ENCODE measurements at places on chromosomes 1 and 21.
A peak's percentile ranks its signal among the peaks of the same experiment; 100 is the strongest.

- DNase-seq = no peak
These were observed 817.9 kb downstream of the PLA2G4A start for GRCh38 chr1:187646536-187647107.

DNA sequence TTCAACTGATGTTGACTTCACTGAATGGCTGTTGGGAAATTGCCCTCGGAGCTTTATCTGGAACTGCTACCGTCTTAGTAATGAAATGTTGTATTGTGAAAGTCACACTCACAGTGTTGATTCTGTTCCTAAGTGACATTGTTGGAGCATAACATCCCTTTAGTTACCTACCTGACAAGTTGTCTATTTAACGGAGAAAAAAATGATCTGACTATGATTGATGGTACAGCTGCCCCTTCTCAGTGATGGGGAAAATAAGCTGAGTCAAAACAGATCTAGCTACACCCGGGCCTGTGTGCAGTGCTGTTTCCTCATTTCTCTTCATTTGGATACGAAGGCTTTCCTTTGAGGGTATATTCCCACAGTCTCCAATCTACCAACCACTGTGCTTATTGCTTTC is 472.3 kb upstream of the BRINP3 start:
- DNase-seq = no peak

GRCh38 chr1:114756949-114757454 is 782 bp downstream of the CSDE1 start:
- no peak for DNase-seq

DNA sequence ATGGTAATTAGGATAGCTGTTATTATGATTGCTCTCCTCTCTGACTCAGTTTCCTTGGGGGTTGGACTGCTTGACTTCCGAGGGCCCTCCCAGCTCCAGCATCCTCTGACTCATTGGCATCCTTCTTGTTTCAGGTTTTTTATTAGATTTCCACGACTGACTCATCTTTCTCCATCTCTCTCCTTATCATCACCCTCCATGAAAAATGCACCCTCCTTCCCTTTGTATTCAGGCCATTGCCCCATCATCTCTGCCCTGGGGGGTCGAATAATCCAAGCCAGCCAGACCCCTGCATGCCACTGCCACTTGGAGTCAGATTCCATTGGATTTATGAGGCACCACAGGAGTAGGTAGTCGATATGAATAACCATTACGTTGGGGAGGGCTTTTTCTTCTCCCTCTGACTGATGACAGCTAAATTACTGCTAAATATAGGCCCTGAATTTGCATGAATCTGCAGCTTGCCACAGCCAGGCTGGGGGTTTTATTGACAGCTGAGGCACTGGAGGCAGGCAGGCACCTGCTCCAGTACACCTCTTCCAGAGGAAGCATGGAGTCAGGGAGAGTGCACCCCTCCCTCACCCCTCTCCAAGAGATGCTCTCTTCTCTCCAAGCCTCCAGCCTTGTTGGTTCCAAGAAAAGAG is 91.7 kb downstream of the C1orf94 start:
- DNase-seq = no peak

GRCh38 chr1:246506674-246507481 is at the start of gene SMYD3:
Gene SMYD3 (minus strand): TSS chr1:246507279.
- DNase-seq = peak; percentile 54

DNA sequence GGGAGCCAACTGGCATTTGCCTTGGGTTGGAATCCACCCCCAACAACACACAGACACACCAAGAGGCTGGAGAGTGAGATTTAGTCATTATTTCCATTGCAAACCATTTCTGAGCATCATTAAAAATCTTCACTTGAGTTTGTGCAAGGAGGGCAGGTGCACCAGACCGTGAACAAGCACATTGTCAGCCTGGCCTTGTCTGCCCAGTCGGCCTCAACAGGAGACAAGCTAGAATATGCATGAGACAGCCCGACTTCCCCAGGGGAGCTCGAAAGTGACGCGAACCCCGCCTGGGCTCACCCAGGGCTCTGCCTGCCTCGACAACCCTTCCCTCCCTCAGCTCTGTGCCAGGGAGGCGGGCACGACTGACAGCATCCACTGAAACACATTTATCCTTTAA is 15.4 kb upstream of the GUCA2B start:
- no peak for DNase-seq

- no peak for DNase-seq
These were observed 5.4 kb downstream of the SOAT1 start for GRCh38 chr1:179298952-179299351.

- no peak for DNase-seq
These were observed 7.6 kb downstream of the PTGS2 start for GRCh38 chr1:186672596-186672995.

GRCh38 chr1:235011064-235011598 is 117.5 kb downstream of the TOMM20 start:
- peak; percentile 32 for DNase-seq

- no peak for DNase-seq
These were observed 93.8 kb upstream of the GRIK3 start for GRCh38 chr1:37128091-37128490.

DNA sequence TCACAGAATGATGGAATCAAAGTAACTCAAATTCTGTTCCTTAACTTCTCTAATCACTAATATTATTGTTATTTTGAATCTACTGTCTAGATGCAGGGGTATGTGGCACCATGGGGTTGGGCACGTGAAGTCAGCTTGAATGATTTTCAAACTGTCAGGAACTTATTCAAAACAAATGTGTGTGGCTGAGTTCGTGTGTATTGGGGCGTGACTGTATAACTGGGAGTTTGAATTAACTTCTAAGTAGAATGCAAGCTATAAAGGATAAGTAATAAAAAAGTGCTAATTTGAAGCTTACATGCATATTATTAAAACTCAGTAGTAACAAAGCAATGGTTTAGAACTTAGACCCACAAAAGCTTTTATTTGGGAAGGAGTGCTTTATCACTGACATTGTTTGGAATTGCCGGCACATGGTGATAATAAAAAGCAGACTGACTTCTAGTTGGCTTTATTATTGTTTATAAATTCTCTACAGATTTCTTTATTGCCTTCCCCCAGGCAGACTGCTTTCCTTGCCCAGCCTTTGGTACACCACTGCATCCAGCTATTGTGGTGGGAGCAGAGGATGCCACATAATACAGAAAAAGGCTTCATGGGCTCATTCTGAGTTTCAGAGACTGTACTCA is 84.3 kb downstream of the TENT5C start:
- DNase-seq = no peak

- DNase-seq = no peak
These were observed 41.7 kb downstream of the CASZ1 start for GRCh38 chr1:10754568-10755329.

DNA sequence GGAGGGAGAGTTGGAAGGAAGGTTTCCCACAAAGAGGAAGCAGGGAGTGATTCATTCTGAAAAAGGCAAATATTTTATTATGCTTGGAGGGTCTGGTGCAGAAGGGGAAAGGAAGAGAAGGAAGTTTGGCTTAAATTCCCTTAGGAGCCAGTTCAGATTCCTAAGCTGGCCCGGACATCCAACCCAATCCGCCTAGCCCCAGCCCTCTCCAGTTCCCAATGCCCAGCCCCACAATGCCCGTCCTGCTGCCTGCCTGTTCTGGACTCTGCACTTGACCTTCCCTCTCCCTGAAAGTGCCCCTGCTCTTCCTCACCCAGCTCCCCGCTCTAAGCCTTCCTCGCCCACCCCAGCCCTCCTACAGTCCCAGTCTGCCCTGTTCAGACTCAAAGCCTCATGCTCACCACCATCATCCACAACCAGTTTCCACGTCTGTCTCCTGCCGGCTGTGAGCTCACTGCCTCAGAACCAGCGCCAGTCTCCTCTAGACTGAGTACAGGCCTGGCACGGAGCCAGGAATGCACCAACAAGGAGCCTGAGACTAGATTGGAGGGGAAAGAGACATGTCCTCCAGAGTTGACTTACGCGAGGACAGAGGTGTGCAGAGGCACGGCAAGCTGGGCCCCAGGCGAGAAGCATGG is 18.9 kb downstream of the CAPN2 start:
- no peak for DNase-seq

- no peak for DNase-seq
These were observed 768.4 kb upstream of the ADGRL2 start for GRCh38 chr1:81032374-81032773.

DNA sequence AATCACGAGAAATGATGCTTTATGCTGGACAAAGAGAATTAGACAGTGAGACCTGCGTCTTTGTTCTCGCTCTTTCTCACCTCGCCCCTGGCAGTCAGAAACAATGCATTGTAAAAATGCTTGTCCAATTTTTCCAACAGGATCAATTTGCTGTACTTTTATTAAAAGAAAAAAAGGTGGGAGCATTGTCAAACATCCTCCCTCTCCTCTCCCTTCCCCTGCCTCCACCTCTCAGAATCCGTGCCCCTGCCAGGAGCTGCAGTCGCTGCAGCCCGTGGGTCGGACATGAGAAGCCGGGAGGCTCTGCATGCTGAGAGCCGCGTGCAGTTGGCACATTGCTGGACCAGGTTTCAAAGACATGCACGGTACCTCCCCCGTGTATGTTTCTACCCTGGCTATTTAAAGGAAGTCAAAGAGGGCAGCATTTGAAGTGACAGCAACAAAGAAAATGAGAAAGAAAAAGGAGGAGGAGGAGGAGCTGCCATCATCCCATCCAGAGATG is 161.0 kb upstream of the KAZN start:
- no peak for DNase-seq

GRCh38 chr1:225748529-225748928 is 29.1 kb upstream of the SRP9 start:
- DNase-seq = no peak

GRCh38 chr1:66397192-66397591 is 136.8 kb upstream of the SGIP1 start:
- no peak for DNase-seq

- no peak for DNase-seq
These were observed 34.7 kb downstream of the RGSL1 start for GRCh38 chr1:182484531-182485257.

GRCh38 chr1:246782120-246782900 is 58.1 kb downstream of the SCCPDH start:
- DNase-seq = no peak

DNA sequence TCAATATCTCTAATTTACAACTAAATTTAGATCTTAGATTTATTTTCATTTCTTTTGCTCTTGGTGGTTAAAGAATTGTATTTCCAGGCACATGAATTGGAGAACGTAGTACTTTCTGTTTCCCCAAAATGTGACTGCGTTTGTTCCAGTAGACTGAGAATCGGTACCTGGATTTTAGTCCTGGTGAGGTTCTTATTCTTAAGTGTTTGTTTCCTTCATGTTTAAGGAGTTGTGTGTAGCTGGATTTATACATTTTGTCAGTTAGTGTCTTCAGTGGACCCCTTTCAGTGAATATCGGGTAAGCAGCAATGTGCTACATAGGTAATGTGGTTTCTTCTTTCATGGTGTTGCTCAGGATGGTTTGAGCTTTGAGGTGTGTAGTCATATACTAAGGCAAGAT is 6.8 kb downstream of the MIER1 start:
- no peak for DNase-seq

DNA sequence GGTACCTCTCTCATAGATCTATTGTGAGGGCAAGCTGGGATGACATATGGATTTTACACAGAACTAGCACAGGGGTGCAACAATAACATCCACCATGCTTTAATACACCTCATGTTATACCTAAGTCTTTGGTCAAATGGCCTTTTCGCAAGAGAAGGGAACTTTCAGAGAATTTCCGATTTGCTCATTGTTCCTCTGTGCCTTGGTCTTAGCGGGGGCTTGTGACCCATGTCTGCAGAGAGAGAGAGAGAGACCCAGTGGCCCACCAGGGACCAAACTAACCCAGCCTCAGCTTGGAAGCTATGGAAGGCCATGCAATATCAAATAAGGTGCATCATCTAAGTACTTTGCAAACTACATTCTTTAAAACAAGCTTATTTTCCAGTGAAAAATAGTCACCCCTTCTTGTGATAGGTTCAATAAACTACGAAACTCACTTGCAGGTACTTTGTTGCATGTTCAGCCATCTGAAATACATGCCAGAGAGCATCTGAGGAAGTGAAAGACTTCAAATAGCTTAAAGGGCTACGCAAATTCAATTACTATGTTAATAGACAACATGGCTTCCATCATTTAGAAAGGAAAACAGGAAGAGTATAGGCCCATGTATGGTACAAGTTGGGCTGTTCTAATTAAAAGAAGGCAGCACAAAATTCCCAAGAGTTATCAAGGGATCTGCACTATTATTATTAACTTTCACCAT is 100.7 kb downstream of the KCNN3 start:
- DNase-seq = no peak

- DNase-seq = no peak
These were observed 16.4 kb upstream of the TARBP1 start for GRCh38 chr1:234495231-234495990.

- no peak for DNase-seq
These were observed 322.4 kb upstream of the DEPDC1 start for GRCh38 chr1:68819190-68819829.

DNA sequence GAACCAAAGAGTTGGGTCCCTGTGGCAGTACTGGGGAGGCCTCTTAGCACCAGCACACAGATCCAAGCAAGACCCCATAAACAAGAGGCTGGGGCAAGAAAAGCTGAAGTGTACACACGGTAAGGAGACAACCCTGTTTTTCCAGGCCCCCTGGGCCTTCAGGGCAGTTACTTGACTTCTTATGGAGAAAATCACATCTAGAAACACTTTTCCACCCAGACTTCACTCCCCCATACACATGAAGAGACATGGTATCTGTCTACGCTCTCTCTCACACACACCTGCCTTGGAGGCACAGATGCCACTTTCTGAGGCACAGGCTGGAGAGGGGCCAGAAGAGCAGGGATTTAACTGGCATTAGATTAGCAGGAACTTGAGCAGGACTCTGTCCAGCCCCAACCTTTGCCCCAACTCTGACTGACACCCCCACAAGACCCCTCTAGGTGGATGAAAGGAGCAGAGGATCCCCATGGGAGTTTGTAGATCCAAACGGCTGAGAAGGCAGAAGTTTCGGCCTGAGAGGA is 2.2 kb downstream of the CERS2 start:
- no peak for DNase-seq

GRCh38 chr1:164781972-164782371 is 223.0 kb downstream of the PBX1 start:
- DNase-seq = no peak

GRCh38 chr1:22241250-22241649 is 98.4 kb upstream of the WNT4 start:
- DNase-seq = no peak

DNA sequence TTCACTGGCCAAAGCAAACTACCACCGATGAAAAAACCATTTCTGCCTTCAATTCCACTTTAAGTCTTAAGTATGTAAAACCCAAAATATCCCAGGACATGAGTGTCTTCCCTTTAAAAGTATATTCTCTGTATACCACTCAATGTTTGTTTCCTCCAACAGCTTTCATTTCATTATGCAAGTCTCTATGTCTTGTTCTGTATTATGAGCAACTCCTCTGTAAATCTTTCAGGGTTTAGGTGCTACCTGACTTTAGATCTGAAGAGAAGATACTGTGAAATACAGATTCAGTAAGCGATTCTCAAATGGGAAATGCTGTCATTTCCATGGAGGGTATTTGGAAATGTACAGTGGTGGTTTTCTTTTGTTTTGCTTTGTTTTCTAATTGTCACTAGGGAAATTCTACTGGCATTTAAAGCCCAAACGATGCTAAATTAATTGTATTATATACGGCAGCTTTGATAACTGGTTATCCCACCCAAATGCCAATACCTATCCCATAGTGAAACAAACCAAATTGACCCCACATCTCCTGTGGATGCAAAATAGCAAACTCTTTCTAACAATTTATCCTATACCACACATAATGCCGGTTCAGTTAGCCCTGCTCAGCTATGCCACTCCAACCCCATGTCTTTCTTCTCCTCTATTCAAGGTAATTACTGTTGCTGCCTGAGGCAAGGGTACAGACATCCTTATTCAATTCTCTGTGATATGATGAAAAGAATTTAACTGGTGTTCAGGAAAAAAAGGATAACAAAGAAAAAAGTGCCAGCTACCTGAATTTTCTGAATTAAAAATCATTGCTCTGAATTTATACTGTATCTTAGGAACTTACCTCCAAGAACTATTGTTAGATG is 182.8 kb downstream of the EIF4G3 start:
- no peak for DNase-seq

All from activated naive CD8-positive, alpha-beta T cell treated with anti-CD3 and anti-CD28 coated beads, Interleukin-2, amount 50 U/mL, for 16 hours (primary cell).